Stomach (tissue), 19 donors: ENCODE measurements at places on chromosomes 4 and X. TPM values are rescaled to one million over a fixed set of nuclear protein-coding genes. Genes with fewer than 3 reads are reported as not detected.
A peak's percentile ranks its signal among the peaks of the same experiment; 100 is the strongest.

The PPP2R2C gene
- total RNA-seq, result not detected

The FABP2 gene
- total RNA-seq, result 14.3 TPM

The KCND1 gene
- not detected for total RNA-seq

The RPA4 gene
- total RNA-seq, result 4.8 TPM

The UGT2B17 gene
- total RNA-seq, result not detected

The VCX3B gene
- not detected for total RNA-seq

The OTUD6A gene
- total RNA-seq, result not detected

The GPC4 gene
- 14.1 TPM for total RNA-seq

The BRCC3 gene
- total RNA-seq, result 0.87 TPM

DNA sequence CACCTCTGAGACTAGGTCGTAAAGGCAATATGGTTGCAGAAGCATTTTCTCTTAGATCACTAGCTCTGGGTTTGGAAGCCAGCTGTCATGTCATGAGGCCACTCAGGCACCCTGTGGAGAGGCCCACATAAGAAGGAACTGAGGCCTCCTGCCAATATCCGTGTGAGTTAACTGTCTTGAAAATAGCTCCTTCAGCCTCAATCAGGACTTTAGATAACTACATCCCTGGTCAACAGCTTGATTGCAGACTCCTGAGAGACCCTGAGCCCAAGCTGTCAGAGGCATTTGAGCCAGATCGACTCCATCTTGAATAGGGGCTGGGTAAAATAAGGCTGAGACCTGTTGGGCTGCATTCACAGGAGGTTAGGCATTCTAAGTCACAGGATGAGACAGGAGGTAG lies 15.1 kb upstream of the REPS2 start:
- DNase-seq, result no peak

DNA sequence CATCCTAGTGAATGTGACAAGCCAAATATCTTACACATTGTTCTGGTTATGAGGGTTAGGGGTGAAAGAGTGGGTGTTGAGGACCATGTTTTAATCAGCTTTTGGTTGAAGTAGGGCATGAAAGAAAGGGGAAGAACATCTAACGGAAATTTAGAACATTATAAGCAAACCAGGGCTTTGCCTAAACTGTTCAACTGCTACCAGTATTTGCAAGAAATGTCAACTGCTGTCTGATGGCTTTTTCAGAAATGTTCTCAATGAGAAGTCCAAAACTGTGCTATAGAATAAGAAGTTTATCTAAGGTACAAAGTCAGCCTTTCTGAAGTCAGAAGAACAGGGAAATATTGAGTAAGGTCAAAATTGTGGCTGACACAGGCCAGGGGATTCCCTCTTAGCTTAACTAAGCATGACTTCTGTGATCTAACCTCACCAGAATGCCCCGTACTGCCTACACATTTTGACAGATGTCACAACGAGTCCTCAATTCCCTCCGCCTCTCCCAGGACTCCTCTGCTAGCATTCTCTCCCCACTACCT lies 67.1 kb downstream of the DTHD1 start:
- no peak for DNase-seq

DNA sequence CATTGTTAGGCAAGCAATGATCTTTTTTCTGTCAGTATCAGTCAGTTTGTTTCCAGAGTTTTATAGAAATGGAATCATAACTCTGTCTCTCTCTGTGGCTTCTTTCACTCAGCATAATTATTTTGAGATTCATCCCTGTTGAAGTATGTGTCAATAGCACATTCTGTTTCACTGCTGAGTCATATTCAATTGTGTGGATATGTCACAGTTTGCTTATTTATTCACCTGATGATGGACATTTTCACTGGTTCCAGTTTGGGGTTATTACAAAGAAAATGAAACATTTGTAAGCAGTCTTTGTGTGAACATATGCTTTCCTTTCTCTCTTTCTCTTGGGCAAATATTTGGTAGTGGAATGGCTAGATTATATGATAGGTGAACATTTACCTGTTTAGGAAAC lies 10.2 kb upstream of the ZNF718 start:
- no peak for DNase-seq

- peak; percentile 87 for DNase-seq
Measured at GRCh38 chrX:11758400-11759171, 549 bp downstream of the MSL3 start.

GRCh38 chr4:87073199-87074120 lies 138.6 kb downstream of the AFF1 start:
- DNase-seq, result no peak

- no peak for DNase-seq
Measured at GRCh38 chrX:39438603-39439602, 637.6 kb downstream of the MID1IP1 start.

GRCh38 chrX:24133312-24133711 lies 16.2 kb upstream of the ZFX start:
- DNase-seq, result no peak

DNA sequence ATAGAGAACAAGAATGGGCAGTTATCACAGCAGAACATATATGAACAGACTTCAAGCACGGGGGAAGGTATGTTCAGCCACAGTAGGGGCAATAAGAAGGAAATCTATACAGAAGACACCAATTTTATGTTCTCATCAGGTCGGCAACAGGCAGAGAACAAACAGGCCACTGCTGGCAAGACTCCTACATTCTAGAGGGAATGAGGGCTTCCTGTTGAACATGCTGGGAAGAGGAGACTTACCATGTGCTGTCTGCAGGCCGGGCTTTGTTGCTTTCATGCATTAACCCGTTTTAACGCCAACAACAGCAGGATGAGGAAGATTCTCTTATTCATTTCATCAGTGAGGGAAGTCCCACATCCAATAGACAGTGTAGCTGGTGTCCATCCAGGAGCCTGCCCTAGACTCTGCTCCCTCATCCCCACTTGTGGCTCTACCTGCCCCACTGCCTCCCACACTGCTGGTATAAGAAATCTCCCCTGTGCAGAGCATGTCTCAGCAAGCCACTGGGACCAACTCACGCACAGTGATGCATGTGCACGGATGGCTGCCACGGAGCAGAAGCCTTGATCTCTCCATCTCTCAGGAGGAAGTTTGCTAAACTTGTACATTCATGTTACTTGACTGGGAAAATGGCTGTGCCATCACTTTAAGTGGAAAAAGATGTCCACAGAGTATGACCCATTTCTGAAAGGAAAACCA lies 84.5 kb downstream of the ACOX3 start:
- DNase-seq, result no peak

GRCh38 chr4:100742045-100742444 lies 224.2 kb upstream of the EMCN start:
- DNase-seq, result no peak

GRCh38 chr4:7202411-7202810 lies 10.1 kb downstream of the SORCS2 start:
- no peak for DNase-seq

- DNase-seq, result no peak
Measured at GRCh38 chr4:48623182-48623780, 133.2 kb downstream of the ZAR1 start.

DNA sequence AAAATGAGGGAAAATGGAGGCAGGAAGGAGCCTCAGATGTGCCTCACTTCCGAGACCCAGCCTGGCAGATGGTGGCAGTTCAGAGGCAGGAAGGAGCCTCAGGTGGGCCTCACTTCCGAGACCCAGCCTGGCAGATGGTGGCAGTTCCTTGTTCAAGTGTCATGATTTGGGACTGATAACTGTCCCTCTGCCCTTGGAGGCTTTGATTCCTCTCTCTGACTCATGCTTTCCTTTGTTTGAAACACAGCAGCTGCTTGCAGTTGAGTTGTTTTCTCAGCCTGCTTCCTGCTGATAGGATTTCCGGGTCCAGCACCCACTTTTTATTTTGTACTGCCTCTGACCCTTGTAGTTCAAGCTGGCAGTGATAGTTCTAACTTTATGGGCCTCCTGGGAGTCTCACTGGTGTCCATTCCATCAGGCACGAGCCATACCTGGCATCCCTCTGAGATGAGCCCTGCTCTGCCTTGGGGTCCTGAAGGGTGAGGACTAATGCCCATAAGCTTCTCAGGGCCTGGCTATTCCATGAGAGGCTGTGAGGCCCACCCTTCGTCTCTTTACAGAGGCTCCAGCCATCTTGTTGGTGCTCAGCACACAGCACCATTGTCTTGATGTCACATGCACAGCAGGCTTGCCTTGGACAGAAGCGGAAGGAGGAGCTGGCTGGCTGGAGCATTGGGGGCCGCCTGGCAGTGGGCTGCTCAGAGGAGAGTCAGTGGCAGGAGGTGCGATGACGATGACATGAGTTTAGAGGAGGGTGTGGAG lies 13.0 kb downstream of the RGS12 start:
- no peak for DNase-seq

DNA sequence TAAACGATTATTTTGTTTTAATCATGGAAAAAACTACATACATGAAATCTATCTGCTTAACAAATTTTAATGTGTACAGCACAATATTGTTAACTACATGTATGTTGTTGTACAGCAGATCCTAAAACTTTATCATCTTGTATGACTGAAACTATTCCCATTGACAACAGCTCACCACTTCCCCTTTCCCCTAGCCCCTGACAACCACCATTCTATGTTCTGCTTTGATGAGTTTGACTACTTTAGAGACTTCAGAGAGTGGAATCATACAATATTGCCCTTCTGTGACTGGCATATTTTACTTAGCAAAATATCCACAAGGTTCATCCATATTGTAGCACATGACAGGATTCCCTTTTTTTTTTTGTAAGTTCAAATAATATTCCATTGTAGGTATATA lies 185.9 kb downstream of the CFAP299 start:
- no peak for DNase-seq

GRCh38 chr4:189850239-189850856 lies 90.3 kb upstream of the FRG1 start:
- no peak for DNase-seq

DNA sequence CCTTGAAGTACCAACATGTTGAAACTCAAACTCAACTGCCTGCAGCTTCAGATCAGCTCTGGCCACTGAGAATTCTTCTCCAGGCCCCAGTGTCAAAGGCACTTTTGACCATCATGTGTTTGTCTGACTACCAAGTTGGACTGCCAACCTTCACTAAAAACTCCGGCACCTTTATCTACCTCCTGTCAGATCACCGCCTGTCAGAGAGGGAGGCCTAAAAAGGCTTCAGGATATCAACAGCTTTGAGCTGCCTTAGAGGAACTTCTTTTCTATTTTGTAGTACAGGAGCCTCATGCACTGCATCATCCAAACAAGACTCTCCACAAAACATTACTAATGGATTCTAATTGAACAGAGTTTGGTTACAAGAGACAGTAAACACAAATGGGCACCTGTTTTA lies 2.8 kb downstream of the ACSL1 start:
- DNase-seq, result no peak

DNA sequence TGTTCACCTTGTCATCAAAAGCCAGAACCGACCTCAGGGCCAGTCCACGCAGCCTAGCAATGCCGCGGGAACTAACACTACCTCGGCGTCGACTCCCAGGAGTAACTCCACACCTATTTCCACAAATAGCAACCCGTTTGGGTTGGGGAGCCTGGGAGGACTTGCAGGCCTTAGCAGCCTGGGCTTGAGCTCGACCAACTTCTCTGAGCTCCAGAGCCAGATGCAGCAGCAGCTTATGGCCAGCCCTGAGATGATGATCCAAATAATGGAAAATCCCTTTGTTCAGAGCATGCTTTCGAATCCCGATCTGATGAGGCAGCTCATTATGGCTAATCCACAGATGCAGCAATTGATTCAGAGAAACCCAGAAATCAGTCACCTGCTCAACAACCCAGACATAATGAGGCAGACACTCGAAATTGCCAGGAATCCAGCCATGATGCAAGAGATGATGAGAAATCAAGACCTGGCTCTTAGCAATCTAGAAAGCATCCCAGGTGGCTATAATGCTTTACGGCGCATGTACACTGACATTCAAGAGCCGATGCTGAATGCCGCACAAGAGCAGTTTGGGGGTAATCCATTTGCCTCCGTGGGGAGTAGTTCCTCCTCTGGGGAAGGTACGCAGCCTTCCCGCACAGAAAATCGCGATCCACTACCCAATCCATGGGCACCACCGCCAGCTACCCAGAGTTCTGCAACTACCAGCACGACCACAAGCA lies 898 bp downstream of the UBQLN2 start:
- no peak for DNase-seq

- DNase-seq, result no peak
Measured at GRCh38 chr4:8699479-8700145, 107.0 kb downstream of the CPZ start.

DNA sequence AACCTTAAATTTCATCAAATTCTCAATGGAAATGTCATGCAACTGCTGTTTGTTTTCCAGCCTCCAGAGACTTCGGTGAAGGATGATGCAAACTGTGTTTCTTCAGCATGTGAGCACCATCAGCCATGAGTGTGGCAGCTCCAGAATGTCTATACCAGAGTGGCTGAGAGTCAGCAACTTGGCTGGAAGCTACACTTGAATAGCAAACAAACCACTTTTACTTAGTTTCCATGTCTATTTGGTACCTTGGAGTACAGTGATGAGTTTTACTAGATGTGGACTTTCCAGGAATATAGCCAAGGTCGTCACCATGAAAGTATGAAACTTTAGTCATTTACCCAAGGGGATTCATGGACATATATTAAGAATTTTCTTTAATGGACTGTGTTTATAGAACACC lies 4.3 kb upstream of the IL21 start:
- DNase-seq, result no peak

DNA sequence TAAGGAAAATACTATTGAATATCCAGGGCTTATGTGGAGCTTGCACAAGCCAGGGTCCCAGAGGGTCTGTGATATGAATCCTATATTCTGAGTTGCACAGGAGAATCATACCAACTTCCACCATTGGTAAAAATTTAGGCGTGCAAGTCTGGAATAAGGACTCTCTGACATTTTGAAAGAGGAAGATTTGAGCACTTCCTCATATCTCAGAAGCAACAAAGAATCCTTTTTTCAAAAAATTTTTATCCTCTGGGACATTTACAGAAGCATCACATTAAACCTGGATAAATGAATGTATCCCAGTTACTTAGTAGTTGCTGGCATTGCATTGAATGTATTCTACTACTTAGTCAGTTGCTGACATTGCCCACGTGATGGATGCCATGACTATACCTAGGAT lies 24.2 kb upstream of the CAMK2D start:
- no peak for DNase-seq

DNA sequence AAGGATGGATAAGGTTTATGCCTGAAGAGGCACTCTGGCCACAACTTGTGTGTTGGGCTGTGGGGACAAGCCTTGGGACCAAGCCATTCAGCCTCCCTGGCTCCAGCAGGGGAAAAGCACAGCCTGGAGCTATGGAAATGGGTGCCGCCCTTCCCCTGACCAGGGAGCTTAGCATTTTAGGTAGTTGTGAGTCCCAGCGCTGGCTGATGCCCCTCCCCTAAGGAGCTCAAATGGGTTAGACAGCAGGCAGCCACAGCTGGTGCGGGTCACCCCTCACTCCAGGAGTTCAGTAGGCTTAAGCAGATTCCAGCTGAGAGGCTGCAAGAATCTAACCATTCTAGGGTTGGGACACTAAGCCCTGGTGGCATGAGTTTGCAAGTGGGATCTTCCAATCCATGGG lies 172.9 kb downstream of the KCNIP4 start:
- no peak for DNase-seq

GRCh38 chrX:71671043-71671780 lies 3.9 kb downstream of the LOC101059915 start:
- no peak for DNase-seq

GRCh38 chr4:161564230-161564834 lies 599.5 kb downstream of the FSTL5 start:
- DNase-seq, result peak; percentile 23
